Memory B cell (primary cell): ENCODE measurements at places on chromosomes 11 and 22.

DNA sequence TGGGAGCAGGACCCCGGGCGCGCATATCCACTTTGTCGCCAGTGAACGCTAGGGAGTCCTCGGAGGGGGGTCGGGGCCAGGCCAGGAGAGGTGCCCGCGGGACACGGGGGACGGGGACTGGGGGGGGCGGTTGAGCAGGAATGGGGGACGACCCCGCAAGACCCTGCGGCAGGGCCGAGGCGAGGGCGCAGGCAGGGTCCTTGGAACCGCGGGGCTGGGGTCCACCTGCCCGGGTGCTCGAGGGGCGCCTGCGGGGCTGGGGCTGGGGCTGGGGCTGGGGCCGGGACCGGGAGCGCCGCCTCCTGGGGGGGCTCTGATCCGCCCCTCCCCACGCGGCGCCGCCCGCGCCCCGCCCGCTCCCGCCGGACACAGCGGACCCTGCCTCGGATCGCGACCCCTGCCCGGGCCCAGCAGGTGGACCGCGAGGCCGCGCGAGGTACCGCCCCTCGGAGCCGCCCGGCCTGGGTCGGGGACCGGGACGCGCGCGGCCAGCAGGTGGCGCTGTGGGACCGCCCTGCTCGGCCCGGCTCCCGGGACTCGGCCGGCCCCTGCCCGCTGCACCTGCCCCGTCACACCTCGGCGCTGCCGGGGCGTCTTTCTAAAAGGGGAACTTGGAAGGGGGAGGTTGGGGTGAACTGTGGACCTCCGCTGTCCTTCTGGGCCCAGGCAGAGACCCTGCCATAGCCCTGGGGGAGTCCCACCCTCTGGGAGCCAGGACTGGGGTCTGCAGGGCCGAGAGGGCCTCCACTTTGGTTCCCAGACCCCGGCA lies 11.0 kb downstream of the CRELD2 start:
- peak; percentile 98 for DNase-seq
- no peaks in the 10 kb centered on the region for H3K27me3 ChIP-seq
- peak overlapping the region; percentile 47 for H3K4me3 ChIP-seq
- peak overlapping the region; percentile 95 for H3K27ac ChIP-seq
- H3K36me3 ChIP-seq, result no peaks in the 10 kb centered on the region

DNA sequence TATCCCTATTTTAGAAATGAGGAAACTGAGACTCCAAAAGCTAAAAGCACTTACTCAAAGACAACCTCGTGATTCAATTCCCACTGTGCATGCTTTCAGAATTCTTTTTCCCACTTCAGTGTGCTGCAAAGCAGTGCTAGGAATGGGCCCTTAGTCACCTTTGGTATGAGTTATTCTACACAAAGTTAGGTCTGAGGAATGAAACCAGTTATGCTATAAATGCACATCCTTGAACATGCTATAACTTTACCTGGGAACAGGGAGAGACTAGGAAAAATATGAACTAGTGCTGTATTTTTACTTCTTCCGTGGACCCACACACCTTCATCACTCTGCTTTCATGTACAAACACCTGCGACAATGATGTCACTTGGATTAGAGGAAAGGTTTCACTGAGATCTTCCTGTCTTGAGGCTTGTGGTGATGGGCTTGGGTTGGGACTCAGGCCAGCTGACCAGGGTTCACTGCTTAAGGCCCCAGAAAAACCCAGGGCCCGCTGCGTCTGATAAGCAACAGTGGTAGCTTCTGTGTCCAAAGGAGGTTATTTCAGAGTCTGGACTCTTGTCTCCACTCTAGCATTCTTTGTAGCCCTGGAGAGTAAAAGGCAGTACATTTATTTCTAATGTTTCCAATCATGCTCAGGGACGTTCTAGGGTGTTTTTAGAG lies 81.6 kb downstream of the ZC3H12C start:
- no peaks in the 10 kb centered on the region for H3K36me3 ChIP-seq
- H3K27ac ChIP-seq, result no peak overlapping the region
- DNase-seq, result no peak
- peaks cover 4% of the 10 kb centered on the region for H3K4me1 ChIP-seq
- peaks cover 7% of the 10 kb centered on the region for H3K27me3 ChIP-seq

DNA sequence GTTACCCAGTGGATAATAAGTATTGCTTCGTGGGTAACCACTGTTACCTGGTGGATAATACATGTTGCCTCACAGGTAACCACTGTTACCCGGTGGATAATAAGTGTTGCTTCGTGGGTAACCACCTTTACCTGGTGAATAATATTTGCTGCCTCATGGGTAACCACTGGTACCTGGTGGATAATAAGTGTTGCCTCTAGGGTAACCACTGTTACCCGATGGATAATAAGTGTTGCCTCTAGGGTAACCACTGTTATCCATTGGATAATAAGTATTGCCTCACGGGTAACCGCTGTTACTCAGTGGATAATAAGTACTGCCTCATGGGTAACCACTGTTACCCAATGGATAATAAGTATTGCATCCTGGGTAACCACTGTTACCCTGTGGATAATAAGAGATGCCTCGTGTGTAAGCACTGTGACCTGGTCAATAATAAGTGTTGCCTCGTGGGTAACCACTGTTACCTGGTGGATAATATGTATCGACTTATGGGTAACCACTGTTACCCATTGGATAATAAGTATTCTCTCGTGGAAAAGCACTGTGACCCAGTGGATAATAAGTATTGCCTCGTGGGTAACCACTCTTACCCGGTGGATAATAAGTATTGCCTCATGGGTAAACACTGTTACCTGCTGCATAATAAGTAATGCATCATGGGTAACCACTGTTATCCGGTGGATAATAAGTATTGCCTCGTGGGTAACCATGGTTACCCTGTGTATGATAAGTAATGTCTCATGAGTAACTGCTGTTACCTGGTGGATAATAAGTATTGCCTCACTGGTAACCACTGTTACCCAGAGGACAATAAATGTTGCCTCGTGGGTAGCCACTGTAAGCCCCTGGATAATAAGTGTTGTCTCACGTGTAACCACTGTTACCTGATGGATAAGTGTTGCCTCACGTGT lies 20.1 kb upstream of the NXPE4 start:
- H3K27me3 ChIP-seq, result no peaks in the 10 kb centered on the region
- H3K4me1 ChIP-seq, result no peaks in the 10 kb centered on the region
- H3K4me3 ChIP-seq, result no peak overlapping the region

- peak; percentile 24 for DNase-seq
- H3K36me3 ChIP-seq, result peaks cover 2% of the 10 kb centered on the region
- H3K4me3 ChIP-seq, result peak overlapping the region; percentile 77
- H3K4me1 ChIP-seq, result peaks cover 74% of the 10 kb centered on the region
- H3K27me3 ChIP-seq, result no peaks in the 10 kb centered on the region
Measured at GRCh38 chr11:128625326-128625725, 38.0 kb upstream of the ETS1 start.

DNA sequence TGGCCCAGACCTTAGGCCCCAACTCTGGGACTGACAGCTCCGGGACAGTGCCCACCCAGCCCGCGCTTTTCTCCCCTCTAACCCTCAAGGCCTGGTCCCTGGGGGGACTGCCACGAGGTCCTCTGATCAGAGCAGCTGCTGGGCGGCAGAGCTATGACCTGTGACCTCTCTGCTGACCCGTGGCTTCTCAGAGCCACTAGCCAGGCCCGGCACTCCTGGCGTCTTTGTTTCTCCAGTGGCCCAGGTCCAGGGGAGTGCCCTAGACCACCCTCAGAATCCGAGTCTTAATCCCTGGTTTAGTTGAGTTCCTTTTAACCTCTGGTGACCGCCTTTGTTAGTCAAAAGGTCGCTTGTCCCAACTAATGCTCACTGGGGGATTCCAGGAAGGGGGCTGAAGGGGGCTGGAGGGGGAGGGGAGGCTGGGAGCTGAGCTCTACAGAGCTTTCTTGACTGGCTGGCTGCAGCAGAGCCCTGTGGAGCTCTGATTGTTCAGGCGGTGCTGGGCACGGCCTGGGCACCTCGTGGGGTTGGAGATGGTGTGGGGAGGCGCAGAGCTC lies 1.2 kb downstream of the FBLN1 start:
- DNase-seq, result no peak
- H3K27ac ChIP-seq, result no peak overlapping the region
- H3K4me1 ChIP-seq, result no peaks in the 10 kb centered on the region
- H3K4me3 ChIP-seq, result peak overlapping the region; percentile 37

DNA sequence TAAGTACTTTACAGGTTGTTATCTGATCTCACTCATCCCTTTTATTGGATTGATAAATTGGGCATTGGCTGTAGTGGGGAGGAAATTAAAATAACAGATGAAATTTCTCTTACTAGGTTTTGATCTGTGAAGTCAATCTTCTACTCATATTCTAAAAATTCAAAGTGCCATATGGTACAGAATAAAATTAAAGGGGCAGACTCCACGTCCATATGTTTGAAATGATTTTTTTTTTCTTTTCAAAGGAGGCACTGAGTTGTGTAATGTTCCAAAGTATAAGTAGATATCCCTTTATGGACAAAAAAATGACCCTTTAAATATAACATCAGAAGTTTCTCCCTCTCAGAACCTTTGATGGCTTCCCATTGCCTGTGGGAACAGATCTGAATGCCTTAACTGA lies 207.4 kb downstream of the DBX1 start:
- no peak overlapping the region for H3K27ac ChIP-seq
- H3K4me1 ChIP-seq, result peaks cover 5% of the 10 kb centered on the region
- DNase-seq, result no peak
- H3K27me3 ChIP-seq, result peaks cover 14% of the 10 kb centered on the region

GRCh38 chr11:65412271-65413076 lies 10.1 kb upstream of the NEAT1 start:
- no peak for DNase-seq
- H3K4me3 ChIP-seq, result no peak overlapping the region
- H3K27ac ChIP-seq, result peak overlapping the region; percentile 38
- H3K36me3 ChIP-seq, result peaks cover 9% of the 10 kb centered on the region
- H3K27me3 ChIP-seq, result no peaks in the 10 kb centered on the region

GRCh38 chr22:16651217-16651616 lies 58.6 kb upstream of the CCT8L2 start:
- no peaks in the 10 kb centered on the region for H3K27me3 ChIP-seq
- no peaks in the 10 kb centered on the region for H3K36me3 ChIP-seq
- no peak for DNase-seq
- no peak overlapping the region for H3K4me3 ChIP-seq
- H3K27ac ChIP-seq, result no peak overlapping the region

- H3K4me1 ChIP-seq, result no peaks in the 10 kb centered on the region
- H3K27ac ChIP-seq, result no peak overlapping the region
- H3K27me3 ChIP-seq, result peaks cover 19% of the 10 kb centered on the region
- no peaks in the 10 kb centered on the region for H3K36me3 ChIP-seq
- no peak overlapping the region for H3K4me3 ChIP-seq
- DNase-seq, result no peak
Measured at GRCh38 chr22:37396488-37397084, 30.7 kb downstream of the ELFN2 start.

DNA sequence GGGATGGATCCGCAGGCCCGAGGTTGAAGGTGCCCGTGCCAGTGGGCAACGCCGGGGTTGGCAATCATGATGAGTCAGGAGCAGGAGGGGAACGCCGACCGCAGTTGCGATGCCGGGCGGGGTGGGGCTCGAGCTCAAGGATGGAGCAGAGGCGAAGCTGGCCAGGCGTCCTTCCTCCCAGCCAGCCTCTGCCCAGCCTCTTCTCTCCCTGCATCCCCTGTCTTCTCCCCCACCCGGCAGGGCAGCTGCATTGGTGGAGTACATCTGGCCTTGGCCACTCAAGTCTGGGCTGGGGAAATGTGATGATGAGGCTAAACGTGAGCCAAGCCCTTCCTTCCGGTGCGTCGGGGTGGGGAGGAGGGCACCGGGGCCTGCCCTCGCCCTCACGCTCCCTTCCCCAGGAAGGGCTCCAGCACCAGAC lies 3.9 kb downstream of the IFITM10 start:
- no peak overlapping the region for H3K27ac ChIP-seq
- no peak for DNase-seq
- peaks cover 13% of the 10 kb centered on the region for H3K27me3 ChIP-seq
- H3K4me3 ChIP-seq, result no peak overlapping the region
- H3K4me1 ChIP-seq, result peaks cover 16% of the 10 kb centered on the region

DNA sequence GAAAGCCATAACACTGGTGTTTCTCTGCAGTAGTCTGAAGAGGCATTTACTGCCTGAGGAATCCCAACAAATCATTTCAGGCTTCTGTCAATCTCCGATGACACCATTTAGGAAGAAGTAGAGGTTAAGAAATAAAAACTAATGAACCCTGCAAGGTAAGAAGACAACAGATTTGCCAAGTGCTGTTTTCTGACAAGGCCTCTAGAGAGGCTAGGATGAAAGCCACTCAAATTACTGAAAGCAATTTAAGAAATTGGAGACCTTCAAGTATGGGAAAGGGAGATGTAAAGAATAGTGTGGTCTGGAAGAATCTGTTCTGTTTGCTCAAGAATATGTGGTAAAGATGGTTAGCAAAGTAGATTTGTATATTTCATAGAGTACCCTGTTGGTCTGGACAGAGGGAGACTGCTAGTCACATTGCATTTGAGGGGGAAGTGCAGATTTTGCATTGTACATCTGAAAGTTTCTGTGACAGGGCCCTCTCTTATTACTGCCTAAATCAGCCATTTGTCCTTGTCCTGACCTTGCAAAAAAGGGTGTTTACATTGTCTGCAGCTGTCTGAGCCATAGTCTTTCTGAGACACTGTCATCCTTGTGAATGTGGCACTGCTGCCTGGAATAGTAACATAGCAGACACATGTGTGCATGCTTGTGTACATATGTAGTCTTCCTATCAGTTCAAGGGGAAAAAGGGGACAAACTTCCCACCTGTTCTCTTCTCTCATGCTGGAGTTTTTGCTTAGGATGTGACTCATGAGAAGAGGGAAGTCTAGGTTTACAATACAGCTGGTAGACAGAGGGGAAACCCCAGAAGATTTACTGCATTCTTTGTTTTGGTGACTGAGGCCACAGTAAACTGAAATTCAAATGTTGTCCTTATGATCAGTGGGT lies 640.2 kb upstream of the KIRREL3 start:
- no peaks in the 10 kb centered on the region for H3K27me3 ChIP-seq
- no peak overlapping the region for H3K4me3 ChIP-seq
- H3K4me1 ChIP-seq, result no peaks in the 10 kb centered on the region
- DNase-seq, result no peak
- H3K36me3 ChIP-seq, result no peaks in the 10 kb centered on the region

DNA sequence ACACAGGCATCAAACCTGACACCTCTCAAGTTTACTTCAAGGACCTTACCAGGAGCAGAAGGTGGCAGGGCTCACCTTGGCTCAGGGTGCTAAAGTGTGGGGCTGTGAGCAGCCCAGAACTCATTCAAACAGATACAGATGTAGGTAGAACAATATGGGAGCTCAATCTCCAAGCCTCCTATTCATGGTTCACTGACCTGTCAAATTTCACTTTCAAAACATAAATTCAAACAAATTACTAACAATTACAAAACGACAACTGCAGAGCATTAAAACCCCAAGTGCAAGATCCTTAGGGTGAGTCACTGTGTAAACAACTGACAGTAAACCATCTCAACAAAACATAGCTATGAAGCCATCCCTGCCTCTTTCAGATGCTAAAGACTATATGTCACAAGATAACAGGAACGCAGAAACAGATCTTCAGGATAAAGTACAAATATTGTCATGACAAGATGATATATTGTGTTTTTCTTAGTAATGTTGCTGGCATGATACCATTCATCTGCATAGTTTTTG lies 303.5 kb upstream of the ANO3 start:
- H3K27me3 ChIP-seq, result no peaks in the 10 kb centered on the region
- H3K27ac ChIP-seq, result no peak overlapping the region
- no peak overlapping the region for H3K4me3 ChIP-seq
- no peaks in the 10 kb centered on the region for H3K36me3 ChIP-seq
- no peaks in the 10 kb centered on the region for H3K4me1 ChIP-seq
